ENCODE measurements at places on chromosomes 7 and 10. TPM values are rescaled to one million over a fixed set of nuclear protein-coding genes. Genes with fewer than 3 reads are reported as not detected.

The RFC2 gene
- total RNA-seq, result 38.6 TPM

The CXCL12 gene
- total RNA-seq, result not detected

The C10orf88 gene
- 8.3 TPM for total RNA-seq

The STAG3 gene
- 1.2 TPM for total RNA-seq

The BTBD16 gene
- total RNA-seq, result not detected

DNA sequence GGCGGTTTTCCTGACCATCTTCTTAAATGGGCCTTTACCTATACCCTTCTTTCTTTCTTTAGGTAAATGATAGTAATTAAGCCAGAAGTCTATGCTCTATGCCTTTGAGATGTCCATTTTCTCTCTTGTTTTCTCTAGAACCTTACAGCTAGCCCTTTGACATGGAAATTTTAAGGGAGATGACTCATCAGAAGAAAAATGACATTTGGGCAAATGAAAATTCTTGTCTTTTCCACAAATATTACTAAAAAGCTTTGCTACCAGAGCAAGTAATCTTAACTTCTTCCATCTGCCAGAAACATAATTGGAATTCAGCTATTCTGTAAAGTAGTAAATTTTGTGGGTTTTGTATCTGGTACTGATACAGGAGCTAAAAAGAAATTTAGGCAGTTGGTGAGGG, 59.5 kb downstream of the CCDC3 start:
- no peak for DNase-seq
- H3K27ac ChIP-seq, result no peak overlapping the region
- no peak overlapping the region for H3K4me3 ChIP-seq
- H3K4me1 ChIP-seq, result no peaks in the 10 kb centered on the region

The CCDC186 gene
- total RNA-seq, result 12.8 TPM

The CDK14 gene
- 31.4 TPM for total RNA-seq

DNA sequence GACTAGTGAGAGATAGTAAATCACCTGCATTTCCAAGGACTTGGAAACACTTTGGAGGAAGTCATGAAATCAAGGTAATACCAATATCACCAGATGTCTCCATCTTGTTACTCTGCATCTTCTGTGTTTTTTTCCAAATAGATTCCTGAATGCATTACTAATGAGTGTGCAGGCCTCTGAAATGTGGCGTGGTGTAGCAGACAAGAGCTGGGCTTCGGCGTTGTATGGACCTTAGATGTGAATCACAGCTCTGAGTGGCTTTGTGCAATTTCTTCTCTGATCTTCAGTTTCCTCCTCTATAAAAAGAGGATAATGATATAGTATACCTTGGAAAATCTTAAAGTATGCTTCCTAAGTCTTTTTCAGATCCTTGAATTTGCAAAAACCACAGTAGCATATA, 9.6 kb upstream of the MYPN start:
- DNase-seq, result no peak
- H3K27me3 ChIP-seq, result no peaks in the 10 kb centered on the region
- no peak overlapping the region for H3K4me3 ChIP-seq
- H3K27ac ChIP-seq, result no peak overlapping the region
- peaks cover 10% of the 10 kb centered on the region for H3K36me3 ChIP-seq
- H3K4me1 ChIP-seq, result peaks cover 50% of the 10 kb centered on the region

DNA sequence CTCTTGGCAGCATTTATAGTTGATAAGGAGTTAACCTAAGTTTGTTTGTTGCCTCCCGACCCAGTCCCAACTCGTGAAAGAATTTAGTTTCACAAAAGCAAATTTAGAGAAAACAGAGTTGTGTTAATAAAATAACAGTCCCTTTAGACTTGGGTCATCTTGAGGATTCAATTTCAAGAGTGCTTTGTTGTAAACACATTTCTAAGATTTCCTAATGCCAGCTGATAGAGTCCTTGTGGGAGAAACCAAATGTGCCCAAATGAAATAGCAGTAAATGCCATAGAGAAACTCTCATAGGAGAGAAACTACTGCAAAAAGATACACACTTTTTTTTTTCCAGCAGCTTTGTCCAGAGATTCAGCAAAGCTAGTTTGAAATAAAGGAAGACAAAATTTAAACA, 211.3 kb upstream of the BMPER start:
- H3K27ac ChIP-seq, result no peak overlapping the region
- no peaks in the 10 kb centered on the region for H3K36me3 ChIP-seq

DNA sequence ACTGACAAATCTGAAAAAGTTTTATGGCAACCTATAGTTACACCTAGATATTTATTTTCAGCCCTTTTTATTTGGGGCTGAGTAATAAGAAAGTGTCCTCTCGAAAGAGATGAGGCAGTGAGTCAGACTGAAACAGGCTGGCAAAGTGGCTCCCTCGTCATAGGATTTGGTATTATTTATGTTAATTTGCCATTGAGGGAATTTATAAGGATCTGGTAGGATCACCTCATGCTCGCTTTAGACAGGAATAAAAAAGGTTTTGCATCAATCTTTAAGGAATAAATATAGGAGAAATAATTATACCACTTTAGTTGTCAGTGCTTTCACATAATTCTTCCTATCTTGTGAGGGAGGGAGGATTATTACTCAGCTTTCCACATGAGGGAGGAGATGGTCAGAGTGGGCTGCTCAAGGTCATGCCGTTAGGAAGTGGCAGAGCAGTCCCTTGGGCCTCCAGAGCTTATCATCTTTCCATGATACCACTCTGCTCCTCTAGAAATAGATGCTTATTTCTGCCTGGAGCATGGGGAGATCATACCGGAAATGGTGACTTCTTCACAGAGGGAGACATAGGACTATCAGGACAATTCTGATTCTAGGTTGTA, 356.8 kb downstream of the GPR158 start:
- H3K4me1 ChIP-seq, result no peaks in the 10 kb centered on the region
- no peak for DNase-seq
- H3K27ac ChIP-seq, result no peak overlapping the region
- no peaks in the 10 kb centered on the region for H3K27me3 ChIP-seq
- H3K4me3 ChIP-seq, result no peak overlapping the region
- no peaks in the 10 kb centered on the region for H3K36me3 ChIP-seq

- no peak for DNase-seq
- no peaks in the 10 kb centered on the region for H3K27me3 ChIP-seq
- no peak within 1 kb of the TSS for H3K4me3 ChIP-seq
- no peak within 1 kb of the TSS for H3K27ac ChIP-seq
- H3K36me3 ChIP-seq, result no peaks in the 10 kb centered on the region
Observed at GRCh38 chr10:113663908-113664307, at the start of gene NRAP. NRAP (minus strand) TSS chr10:113664041; CDS start chr10:113663882, 159 bp downstream.

DNA sequence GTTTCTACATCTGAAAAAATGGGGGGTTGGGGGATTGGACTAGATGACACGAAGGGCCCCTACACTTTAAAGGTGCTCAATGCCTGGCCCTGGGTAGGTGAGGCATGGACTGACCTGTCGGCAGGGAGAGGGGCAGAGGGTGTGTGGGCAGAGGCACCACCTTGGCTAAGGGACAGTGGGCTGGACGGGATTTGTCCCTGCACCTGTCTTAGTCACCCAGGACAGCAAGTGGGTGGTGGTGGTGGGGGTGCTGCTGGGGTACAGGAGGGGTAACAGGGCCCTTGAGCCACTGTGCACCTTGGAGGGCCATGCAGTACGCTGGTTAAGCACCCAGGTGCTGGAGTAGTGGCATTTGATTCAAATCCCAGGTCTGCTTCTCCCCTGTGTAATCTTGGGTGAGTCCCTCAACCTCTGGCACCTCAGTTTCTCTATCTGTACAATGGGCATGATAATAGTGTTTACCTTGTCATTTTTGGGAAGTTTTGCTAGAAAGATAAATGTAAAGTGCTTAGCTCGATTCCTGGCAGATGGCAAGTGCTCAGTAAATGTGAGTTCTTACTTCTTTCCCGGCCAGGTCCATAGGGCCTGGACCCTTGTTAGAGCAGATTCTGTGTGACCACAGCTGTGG, 18.1 kb upstream of the SFRP5 start:
- H3K27me3 ChIP-seq, result no peaks in the 10 kb centered on the region
- H3K4me3 ChIP-seq, result no peak overlapping the region
- no peak for DNase-seq
- H3K4me1 ChIP-seq, result no peaks in the 10 kb centered on the region

GRCh38 chr7:96996111-96996957, 9.0 kb upstream of the DLX6 start:
- no peak overlapping the region for H3K27ac ChIP-seq
- peaks cover 36% of the 10 kb centered on the region for H3K27me3 ChIP-seq
- no peaks in the 10 kb centered on the region for H3K4me1 ChIP-seq
- no peak for DNase-seq

DNA sequence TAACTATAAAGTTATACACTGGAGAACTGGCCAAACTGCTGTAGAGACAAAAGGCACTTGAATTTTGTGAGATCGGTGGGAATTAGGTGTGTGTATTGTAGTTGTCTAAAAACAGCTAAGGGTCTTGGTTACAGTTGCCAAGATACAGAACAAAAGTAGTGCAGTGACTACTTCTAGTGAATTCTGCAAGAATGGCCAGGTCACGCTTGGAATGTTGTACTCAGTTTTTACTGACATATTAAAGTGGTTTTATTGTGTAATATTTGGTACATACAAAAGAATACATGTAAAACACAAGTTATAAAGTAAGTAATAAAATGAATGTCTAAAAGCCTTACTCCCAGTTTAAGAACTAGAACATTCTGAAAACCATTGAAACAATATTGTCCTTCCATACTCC, 42.4 kb downstream of the PRPF18 start:
- no peaks in the 10 kb centered on the region for H3K27me3 ChIP-seq
- H3K4me3 ChIP-seq, result no peak overlapping the region
- no peaks in the 10 kb centered on the region for H3K36me3 ChIP-seq
- H3K27ac ChIP-seq, result no peak overlapping the region
- peaks cover 8% of the 10 kb centered on the region for H3K4me1 ChIP-seq
- DNase-seq, result no peak

GRCh38 chr7:27187475-27188385, 2.7 kb upstream of the HOXA11 start:
- H3K4me3 ChIP-seq, result peak overlapping the region; percentile 76
- no peak overlapping the region for H3K27ac ChIP-seq
- peaks cover 83% of the 10 kb centered on the region for H3K27me3 ChIP-seq
- peaks cover 25% of the 10 kb centered on the region for H3K36me3 ChIP-seq

The PNLIPRP3 gene
- not detected for total RNA-seq
